LNCaP clone FGC (cell line): ENCODE measurements at places on chromosomes 5 and 9.

DNA sequence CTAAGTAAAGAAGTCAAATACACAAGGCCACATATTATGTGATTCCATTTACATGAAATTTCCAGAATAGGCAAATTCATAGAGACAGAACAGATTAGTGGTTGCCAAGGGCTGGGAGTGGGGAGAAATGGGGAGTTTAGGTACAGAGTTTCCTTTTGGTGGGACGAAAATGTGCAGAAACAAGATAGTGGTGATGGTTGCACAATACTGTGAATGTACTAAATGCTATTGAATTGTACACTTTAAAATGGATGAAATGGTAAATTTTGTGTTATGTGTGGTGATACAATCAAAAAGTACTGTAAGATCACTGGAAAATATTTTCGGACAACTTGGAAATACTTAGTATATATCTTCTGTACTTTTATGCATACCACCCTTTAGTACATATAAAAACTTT is 15.0 kb downstream of the ECM2 start:
- DNase-seq, result no peak

DNA sequence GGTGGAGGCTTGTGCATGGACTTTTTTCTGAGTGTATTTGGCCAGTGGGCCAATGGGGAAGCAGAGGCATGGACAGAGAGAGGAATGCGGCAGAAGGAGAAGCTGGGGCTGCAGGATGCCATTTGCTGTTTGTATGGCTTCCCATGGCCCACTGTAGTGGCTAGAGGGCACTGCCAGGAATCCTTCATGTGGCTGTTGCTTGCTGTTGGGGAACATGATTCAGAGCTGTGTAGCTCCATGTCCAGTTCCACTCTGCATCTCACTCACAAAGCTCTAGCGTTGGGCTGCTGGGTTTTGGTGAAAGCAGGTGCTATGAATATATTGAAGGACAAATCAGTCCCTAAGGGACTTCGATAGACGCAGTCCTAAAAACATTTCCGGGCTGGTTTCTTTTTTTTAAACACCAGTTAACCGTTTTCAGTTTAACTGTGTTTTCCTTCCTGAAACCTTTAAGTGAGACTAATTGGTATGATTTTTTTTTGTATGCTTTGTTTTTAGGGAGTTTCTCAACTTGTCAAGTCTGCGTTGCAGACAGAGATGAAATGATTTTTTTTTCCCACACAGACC is 51.3 kb downstream of the SLC22A5 start:
- DNase-seq, result no peak

DNA sequence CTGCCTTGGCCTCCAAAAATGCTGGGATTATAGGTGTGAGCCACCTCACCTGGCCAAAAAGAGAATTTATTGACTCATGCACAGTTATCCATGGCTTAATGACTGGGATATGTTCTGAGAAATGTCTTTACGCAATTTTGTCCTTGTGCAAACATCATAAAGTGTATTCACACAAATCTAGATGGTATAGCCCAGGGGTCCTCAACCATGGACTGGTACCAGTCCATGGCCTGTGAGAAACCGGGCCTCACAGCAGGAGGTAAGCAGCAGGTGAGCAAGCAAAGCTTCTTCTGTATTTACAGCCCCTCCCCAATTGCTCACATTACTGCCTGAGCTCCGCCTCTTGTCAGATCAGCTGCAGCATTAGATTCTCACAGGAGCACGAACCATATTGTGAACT is 12.4 kb upstream of the SIL1 start:
- peak; percentile 71 for DNase-seq

- DNase-seq, result no peak
Measured at GRCh38 chr5:17235731-17236330, 18.4 kb downstream of the BASP1 start.

- DNase-seq, result no peak
Measured at GRCh38 chr5:176538989-176539384, 1.8 kb upstream of the RNF44 start.

GRCh38 chr5:96924016-96924443 is 11.8 kb upstream of the LNPEP start:
- peak; percentile 96 for DNase-seq
